ENCODE measurements at places on chromosomes 5 and 9.

GRCh38 chr9:14418301-14418940, 104.5 kb upstream of the NFIB start:
- no peak for DNase-seq

GRCh38 chr9:127444283-127444920, 6.8 kb downstream of the RPL12 start:
- no peak for DNase-seq

DNA sequence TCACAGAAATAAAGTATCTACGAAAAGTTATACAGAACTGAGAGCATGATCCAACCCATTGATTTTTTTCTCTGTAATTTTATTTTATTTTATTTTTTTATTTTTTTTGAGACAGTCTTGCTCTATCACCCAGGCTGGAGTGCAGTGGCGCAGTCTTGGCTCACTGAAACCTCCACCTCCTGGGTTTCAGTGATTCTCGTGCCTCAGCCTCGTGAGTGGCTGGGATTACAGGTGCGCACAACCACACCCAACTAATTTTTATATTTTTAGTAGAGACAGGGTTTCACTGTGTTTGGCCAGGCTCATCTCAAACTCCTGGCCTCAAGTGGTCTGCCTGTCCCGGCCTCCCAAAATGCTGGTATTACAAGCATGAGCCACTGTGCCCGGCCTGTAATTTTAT, 107.3 kb downstream of the VPS13A start:
- DNase-seq, result no peak

GRCh38 chr9:87517732-87518131, 20.1 kb downstream of the DAPK1 start:
- no peak for DNase-seq

- DNase-seq, result no peak
Measured at GRCh38 chr9:15240927-15241326, 66.1 kb downstream of the TTC39B start.

- no peak for DNase-seq
Measured at GRCh38 chr5:115168829-115169486, 750 bp downstream of the TRIM36 start.

All from tibial artery (tissue), 4 donors.